ENCODE measurements at places on chromosomes 6 and 20.

GRCh38 chr20:2693286-2694007, 867 bp downstream of the EBF4 start:
- peaks cover 46% of the 10 kb centered on the region for H3K27me3 ChIP-seq
- DNase-seq, result peak; percentile 50
- peaks cover 1% of the 10 kb centered on the region for H3K36me3 ChIP-seq
- H3K27ac ChIP-seq, result no peak overlapping the region
- H3K4me3 ChIP-seq, result no peak overlapping the region

DNA sequence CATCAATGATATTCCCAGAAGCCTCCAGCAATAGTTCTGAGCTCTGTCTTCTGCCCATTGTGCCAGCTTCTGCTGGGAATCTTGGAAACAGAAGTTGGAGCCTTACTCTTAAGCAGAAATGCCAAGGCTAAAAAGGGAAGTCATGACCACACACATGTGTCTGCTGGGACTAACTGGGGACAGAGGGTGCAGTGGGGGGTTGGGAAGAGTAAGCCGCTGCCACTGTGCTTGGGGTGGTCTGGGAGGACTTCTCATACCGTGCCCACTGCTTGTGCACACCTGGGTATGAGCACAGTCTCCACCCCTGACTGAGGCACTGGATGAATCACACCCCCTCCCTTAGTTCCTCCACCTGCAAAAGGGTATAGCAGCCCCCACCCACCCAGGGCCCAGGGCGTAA, 90.7 kb downstream of the CDC5L start:
- no peak overlapping the region for H3K27ac ChIP-seq
- no peak overlapping the region for H3K4me3 ChIP-seq
- no peaks in the 10 kb centered on the region for H3K27me3 ChIP-seq
- H3K4me1 ChIP-seq, result peaks cover 2% of the 10 kb centered on the region

- no peaks in the 10 kb centered on the region for H3K4me1 ChIP-seq
- no peaks in the 10 kb centered on the region for H3K36me3 ChIP-seq
- no peak overlapping the region for H3K4me3 ChIP-seq
- DNase-seq, result no peak
These were observed 252.7 kb downstream of the BMP7 start for GRCh38 chr20:57013741-57014140.

DNA sequence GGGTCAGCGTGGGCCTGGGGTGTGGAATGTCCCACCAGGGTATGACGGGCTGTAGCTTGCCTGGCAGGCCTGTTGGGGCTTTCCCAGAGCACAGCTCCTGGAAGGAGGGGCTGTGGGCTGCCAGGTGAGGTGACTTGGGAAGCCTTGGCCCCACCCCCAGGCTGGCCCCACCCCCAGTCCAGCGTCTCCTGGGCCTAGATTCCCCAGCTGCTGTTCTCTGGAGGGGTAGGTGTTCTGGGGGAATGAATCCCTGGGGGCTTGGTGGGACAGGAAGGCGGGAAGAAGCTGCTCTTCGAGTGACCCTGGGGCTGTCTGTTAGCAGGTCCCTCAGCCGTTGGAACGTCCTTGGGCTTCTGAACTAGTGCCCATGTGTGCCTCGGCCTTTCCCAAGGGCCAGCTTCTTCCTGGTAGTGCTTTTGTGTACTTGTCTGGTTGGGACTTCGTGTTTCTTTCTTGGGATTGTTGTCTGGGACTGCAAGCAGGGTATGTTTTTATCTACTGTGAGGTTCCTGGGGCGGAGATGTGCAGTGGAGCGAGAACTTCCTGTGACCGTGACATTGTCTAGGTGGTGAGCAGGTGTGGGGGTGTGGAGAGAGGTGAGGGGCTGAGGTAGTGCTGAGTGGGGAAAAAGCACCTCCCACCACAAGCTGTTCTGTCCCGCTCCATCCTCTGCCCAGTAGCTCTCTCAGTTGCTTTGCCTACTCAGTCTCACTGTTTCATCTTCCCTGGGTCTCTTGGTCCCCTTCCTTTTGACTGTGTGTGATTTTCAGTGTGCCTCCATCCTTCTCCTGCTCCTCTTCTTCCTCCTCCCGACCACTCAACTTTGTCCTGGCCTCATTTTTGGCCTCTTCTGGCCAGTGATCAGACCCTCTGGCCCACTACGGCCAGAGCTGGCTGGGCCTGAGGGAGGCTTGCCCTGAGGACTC, 1.3 kb upstream of the DDR1 start:
- H3K27me3 ChIP-seq, result no peaks in the 10 kb centered on the region
- no peaks in the 10 kb centered on the region for H3K36me3 ChIP-seq
- H3K27ac ChIP-seq, result peak overlapping the region; percentile 69

GRCh38 chr20:25221592-25222460, 26.1 kb upstream of the PYGB start:
- H3K36me3 ChIP-seq, result peaks cover 5% of the 10 kb centered on the region
- H3K4me1 ChIP-seq, result peaks cover 20% of the 10 kb centered on the region
- no peak overlapping the region for H3K4me3 ChIP-seq
- DNase-seq, result no peak
- H3K27ac ChIP-seq, result no peak overlapping the region

- DNase-seq, result peak; percentile 64
- H3K27ac ChIP-seq, result no peak overlapping the region
- H3K27me3 ChIP-seq, result peaks cover 1% of the 10 kb centered on the region
- H3K4me1 ChIP-seq, result peaks cover 3% of the 10 kb centered on the region
These were observed 17.8 kb upstream of the FNDC1 start for GRCh38 chr6:159151266-159151855.

- peak overlapping the region; percentile 98 for H3K4me3 ChIP-seq
- no peak for DNase-seq
- H3K4me1 ChIP-seq, result peaks cover 57% of the 10 kb centered on the region
- H3K27ac ChIP-seq, result no peak overlapping the region
- no peaks in the 10 kb centered on the region for H3K27me3 ChIP-seq
These were observed 2.4 kb downstream of the PHF3 start for GRCh38 chr6:63637865-63638445.
